ENCODE measurements at places on chromosomes 1 and 21. TPM values are rescaled to one million over a fixed set of nuclear protein-coding genes. Genes with fewer than 3 reads are reported as not detected.

- no peak for DNase-seq
Measured at GRCh38 chr1:110927484-110928075, 36.1 kb downstream of the LRIF1 start.

- no peak for DNase-seq
Measured at GRCh38 chr1:64398936-64399335, 71.0 kb upstream of the CACHD1 start.

DNA sequence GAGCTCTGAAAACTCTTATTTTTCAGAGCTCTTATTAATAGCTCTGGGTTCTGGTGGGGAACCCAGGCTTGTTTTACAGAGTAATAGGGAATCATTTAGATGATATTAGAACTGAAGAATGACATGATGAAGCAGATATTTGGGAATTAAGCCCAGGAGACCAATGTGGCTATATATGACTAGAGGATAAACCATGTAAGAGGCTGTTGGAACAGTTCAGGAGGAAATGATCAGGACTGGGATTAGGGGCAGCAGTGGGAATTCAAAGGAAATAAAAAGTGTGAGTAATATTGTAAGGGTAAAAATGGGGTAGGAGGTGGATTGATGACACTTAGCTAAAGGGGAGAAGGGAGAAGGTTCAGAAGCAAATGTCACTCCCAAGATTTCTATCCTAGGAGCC is 58.6 kb downstream of the GIPC2 start:
- peak; percentile 76 for DNase-seq

GRCh38 chr1:16095447-16095846 is 22.0 kb upstream of the FAM131C start:
- DNase-seq: no peak

DNA sequence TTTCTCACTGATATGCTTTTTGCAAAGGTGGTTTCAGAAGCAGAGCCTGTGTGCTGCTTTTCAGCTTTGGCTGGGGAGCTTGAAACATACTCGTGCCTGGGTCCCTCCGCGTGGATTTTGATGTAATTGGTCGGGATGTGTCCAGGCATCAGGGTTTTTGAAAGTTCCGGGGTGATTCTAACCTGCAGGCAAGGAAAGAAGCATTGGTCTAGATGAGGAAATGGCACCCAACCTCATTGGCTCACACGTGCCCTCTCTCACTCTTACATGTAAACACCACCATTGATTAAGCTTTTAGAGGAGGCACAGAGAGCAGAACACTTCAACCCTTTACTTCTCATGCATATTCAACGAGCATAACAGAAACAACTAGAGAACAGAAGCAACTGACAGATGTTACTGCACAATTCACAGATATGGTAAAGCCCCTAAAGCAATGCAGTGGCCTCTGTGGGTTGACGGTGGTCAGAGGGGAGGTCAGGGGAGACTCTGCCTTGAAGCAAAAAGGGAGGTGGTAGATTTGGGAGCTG is 112.1 kb downstream of the TLR5 start:
- no peak for DNase-seq

DNA sequence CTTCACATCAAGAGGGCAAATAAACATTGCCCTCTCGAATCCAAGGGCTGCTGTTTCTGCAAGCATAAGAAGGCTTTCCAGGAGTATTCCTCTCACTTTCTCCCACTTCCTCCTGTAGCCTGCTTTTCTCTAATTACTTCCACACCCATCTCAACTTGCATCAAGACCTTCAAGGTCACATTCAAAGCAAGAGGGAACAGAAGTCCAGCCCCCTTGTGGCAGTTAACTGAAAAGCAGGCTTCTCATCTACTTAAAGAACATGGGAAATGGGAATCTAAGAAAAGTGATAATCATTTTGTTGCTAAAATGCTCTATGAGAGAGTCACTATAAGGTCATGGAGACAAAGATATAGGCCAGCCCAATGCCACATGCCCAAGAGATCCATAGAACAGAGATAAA is 874.4 kb downstream of the KCNT2 start:
- DNase-seq: no peak

The CRABP2 gene
- total RNA-seq: 55.9 TPM

DNA sequence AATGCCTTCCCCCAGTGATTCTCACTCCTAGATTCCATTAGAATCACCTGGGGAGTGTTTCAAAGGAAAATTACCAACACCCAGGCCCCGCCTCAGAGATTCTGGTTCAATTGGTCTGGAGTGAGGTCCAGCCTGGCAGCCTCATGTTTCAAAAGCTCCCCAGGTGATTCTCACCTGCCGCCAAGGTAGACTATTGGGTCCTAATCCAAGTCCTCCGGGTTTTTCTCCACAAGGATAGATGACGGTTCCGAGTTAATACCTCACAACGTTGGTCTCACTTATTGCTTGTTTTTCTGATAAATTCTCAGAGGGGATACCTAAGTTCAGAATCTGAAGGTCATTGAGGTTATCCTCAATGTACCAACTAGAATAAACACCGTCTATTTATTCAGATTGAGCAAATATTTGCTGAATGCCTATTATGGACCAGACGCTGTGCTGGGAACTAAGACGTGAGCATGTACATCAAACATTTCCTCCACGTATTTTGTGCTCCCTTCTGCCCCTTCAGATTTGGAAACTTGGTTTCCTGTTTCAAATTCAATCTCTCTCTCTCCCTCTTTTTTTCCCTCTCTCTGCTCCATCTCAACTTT is 97.5 kb downstream of the SEC16B start:
- no peak for DNase-seq

The BTBD8 gene
- 0.82 TPM for total RNA-seq

- DNase-seq: no peak
Measured at GRCh38 chr1:34711485-34711884, 43.4 kb upstream of the GJB5 start.

DNA sequence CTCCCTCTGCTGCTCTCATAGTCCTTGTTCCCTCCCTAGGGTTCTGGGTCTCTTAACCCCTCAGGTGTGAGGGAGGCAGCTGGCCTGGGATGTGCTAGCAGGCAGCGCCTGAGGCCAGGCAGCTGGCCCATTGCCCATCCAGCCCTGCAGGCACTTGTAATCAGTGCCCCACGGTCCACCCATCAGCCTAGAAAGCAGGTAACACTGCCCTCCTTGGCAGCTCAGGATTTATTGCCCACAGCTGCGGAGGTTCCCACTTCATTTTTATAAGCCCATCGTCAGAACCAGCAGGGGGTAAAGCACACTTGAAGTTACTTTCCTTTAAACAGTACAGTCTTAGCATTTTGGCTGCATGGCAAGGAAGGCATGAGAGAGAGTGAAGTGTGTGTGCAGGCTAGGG is 70.6 kb downstream of the TMEM53 start:
- no peak for DNase-seq

The SIPA1L2 gene
- not detected for total RNA-seq

DNA sequence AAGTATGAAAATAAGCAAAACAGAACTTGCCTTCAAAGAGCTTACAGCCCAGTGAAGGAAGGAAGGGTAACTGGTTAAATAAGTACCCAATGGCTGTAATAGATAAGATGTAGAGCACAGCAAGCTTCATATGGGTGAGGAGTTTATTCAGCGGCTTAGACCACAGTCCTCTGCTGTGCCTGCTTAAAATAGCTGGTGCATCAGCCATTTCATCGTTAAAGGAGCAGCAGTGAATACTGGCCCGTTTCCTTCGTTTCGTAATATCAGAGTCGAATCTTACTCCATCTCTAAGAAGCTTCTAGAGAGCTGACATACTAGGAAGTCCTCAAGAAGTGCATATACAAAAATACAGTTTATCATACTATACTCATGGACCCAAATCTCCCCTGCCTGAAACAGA is 286.5 kb downstream of the NFIA start:
- DNase-seq: no peak

- no peak for DNase-seq
Measured at GRCh38 chr1:203346060-203346768, 4.7 kb downstream of the FMOD start.

DNA sequence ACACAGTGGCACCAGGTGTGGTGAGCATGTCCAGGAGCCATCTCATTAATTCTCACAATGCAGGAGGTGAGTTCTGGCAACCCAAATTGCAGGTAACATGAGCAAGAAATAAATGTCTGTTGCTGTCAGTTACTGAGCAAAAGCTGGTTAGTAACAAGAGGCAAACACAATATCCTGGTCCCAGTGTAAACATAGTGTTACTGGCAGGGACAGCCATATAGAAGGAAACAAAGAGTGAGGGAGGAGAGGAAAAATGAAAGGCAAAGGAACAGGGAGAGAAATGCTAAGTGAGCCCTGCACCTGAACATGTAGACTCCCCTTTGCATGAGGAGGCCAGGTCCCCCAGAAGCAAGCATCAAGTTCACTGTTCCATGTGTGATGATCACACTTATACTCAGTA is 203.6 kb downstream of the TRABD2B start:
- no peak for DNase-seq

GRCh38 chr1:24748191-24749121 is 3.2 kb downstream of the CLIC4 start:
- DNase-seq: no peak

GRCh38 chr1:29812408-29813135 is 576.2 kb downstream of the PTPRU start:
- DNase-seq: no peak

Measured in HFFc6 (cell line).